ENCODE measurements at places on chromosomes 13 and 19.

DNA sequence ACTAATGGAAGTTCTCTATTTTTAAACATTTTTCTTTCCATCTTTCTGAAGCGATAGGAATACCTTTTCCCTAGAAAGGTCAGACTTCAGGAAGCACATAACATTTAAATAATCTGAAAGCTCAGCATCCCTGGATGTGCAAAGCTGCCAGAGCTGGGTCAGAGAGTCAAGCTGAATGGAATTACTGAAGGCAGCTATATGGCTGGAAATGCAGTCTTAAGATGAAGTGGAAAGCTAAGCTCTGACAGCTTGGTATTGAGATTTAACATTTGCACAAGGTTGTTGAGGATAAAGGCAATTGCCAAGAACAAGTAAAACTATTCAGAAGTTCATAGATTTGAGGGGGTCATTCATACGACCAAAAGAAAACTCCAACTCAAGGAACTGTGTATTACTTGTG, 28.8 kb downstream of the HTR2A start:
- no peak for DNase-seq

- no peak for DNase-seq
Observed at GRCh38 chr19:35592226-35592625, 6.3 kb downstream of the PMIS2 start.

DNA sequence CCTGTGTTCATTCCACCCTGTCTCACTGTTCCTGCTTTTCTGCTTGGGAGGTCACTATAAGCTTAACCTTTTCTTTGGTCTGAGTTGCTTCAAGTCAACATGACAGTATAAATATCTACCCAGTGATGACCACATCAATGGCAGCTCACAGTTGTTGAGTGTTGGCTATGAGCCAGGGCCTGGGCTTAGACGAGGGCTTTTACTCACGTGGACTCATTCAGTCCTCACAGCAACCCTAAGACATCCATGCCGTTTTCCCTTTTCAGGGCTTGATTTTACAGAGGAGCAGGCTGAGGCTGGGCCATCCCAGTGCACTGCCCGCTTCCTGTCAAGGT, 10.2 kb upstream of the CCDC97 start:
- no peak for DNase-seq

DNA sequence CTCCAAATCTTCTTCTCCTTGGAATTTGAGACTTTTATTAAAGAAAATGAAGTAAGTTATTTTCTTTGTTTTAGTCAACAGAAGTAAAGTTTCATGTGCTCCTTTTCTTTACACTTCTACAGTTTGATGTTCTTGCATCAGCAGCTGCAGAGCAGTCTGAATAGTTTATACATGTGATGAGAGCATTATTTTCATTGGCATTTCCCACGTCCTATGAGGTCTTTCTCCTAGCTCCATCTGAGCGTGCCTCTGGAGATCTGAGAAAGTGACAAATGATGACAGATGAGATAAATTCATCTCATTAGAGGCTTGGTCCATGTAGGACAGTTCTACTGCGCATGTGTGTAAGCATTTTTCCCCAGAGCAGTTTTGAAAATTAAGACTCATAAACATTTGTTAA, 1290.0 kb downstream of the UQCRFS1 start:
- DNase-seq, result no peak

- DNase-seq, result no peak
Observed at GRCh38 chr19:15588265-15588664, 26.8 kb upstream of the CYP4F8 start.

DNA sequence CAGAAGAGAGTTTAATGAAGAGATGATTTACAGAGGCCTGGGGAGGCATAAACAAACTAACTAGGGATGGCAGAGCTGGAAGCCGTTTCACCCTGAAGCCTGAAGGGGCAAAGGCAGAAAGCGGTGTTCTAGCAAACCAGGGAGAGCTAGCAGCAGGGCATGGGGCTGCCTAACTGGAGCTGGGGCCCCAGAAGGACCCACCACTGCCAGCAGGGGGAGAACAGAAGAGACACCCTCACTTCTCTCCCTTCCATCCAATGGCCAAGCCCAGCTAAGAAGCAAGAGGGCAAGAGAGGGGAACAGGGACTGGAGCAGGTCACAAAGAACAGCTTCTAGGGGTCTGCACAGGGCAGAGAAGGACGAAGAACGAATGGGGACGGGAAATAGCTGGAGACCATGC, 195.5 kb downstream of the KATNAL1 start:
- no peak for DNase-seq

Data from stimulated activated CD4-positive, alpha-beta T cell treated with anti-CD3 and anti-CD28 coated beads, TNF-alpha, amount 100 ng/mL, for 24 hours (primary cell).